ENCODE measurements at places on chromosomes 11 and 22. TPM values are rescaled to one million over a fixed set of nuclear protein-coding genes. Genes with fewer than 3 reads are reported as not detected.

P4HA3 gene
- 3.7 TPM for total RNA-seq

ILK gene
- 201 TPM for total RNA-seq

MOV10L1 gene
- 0.67 TPM for total RNA-seq

TRIM48 gene
- total RNA-seq = not detected

GPHA2 gene
- not detected for total RNA-seq

OR8B4 gene
- total RNA-seq = not detected

CD248 gene
- 41.8 TPM for total RNA-seq

CASP12 gene
- not detected for total RNA-seq

UNC93B1 gene
- 16.6 TPM for total RNA-seq

SLC22A24 gene
- total RNA-seq = not detected

ADAMTS15 gene
- total RNA-seq = 5.5 TPM

RAG1 gene
- 0.30 TPM for total RNA-seq

RIMBP3C gene
- total RNA-seq = 0.15 TPM

IGLL5 gene
- total RNA-seq = not detected

Measured in bronchus fibroblast of lung (primary cell).